Stimulated activated CD4-positive, alpha-beta T cell treated with anti-CD3 and anti-CD28 coated beads, Interleukin-15, amount 100 ng/mL, for 24 hours (primary cell): ENCODE measurements at places on chromosomes 16 and 17.
A peak's percentile ranks its signal among the peaks of the same experiment; 100 is the strongest.

- no peak for DNase-seq
Measured at GRCh38 chr17:61280338-61280737, 119.3 kb upstream of the TBX2 start.

DNA sequence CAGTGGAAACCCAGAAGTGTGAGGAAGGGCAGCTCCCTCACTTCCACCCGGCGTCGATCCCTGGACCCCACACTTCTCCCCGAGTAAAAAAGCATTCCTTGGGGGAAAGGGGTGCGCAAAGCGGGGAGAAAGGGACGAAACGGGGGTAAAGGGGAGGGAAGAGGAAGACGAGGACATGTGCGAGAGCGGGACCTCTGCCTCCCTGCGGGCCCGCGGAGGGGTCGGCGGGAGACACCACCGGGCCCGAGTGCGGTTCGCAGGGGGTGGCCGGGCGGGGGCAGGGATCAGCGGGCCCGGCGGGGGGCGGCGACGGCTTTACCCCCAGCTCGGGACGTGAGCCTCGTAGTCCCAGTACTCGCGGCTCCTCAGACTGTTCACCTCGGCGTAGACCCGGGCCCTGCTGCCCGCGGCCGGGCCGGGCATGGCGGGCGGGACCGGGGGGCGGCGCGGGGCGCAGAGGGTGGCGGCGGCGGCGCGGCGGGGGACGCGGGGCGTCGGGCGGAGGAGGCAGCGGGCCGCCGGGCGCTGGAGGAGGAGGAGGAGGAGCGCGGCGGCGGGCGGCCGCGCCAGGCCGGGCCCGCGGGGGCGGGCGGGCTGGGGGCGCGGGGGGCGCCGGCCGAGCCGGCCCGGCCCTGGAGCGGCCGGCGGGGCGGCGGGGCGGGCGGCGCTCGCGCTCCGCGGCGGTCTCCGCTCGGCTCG, 443 bp downstream of the CSNK2A2 start:
- DNase-seq, result no peak

- no peak for DNase-seq
Measured at GRCh38 chr16:57788252-57788841, 13.9 kb downstream of the KIFC3 start.

- no peak for DNase-seq
Measured at GRCh38 chr16:21302454-21302853, 24.4 kb upstream of the CRYM start.

DNA sequence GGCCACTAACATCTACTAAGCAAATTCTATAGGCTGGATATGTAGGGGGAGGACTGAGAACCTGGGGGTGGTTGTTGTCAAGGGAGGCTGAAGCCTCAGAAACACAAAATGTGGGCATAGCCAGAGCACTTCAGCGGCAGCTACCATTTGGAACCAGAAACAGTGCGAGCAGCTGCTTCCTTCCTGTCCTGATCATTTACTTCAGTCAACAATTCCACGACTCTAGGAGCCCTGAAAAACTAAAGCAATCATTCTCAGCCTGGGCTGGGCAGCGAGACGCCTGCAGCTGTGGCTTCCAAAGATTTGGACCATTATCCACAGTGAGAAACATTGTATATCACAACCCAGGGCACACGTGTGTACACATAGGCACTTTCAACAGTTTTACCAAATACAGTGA, 93.9 kb upstream of the WSCD1 start:
- DNase-seq, result no peak

- DNase-seq, result peak; percentile 95
Measured at GRCh38 chr16:18789850-18790706, at the start of gene RPS15A. Gene RPS15A (minus strand): TSS chr16:18790334. CDS start chr16:18789113, 1,221 bp downstream.

- no peak for DNase-seq
Measured at GRCh38 chr17:44903012-44903685, 3.9 kb upstream of the EFTUD2 start.

DNA sequence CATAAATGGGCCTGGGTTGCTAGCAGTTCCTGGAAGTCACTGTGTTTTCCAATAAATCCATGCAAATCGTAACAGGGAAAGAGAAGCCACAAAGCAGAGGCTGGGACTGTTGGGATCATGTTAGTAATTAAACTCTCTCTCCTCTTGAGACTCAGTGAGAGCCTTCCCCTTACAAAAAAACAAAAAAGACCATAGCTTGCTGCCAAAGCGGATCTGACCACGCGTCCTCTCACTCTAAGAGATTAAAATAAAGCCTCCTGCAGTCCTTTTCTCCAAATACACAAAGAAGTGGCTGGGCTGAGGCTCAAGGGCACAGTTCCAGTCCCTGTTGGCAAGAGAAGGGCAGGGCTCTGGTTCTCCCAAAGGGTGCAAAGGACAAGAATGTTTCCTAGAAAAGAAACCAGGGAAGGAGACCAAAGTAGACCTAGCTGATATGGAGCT, 38.5 kb downstream of the PIGL start:
- no peak for DNase-seq

DNA sequence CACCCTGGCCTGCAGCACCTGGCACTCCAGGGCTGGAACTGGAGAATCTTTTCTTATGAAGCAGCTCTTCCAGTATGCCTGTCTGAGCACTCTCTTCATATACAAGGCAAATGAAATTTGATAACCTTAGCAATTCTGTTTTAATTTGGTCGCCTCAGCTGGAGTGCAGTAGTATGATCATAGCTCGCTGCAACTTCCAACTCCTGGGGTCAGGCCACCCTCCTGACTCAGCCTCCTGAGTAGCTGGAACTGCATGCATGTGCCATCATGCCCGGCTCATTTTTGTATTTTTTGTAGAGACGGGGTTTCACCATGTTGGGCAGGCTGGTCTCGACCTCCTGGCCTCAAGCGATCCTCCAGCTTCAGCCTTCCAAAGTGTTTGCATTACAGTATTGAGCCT, 140.8 kb upstream of the CHMP6 start:
- DNase-seq, result no peak

DNA sequence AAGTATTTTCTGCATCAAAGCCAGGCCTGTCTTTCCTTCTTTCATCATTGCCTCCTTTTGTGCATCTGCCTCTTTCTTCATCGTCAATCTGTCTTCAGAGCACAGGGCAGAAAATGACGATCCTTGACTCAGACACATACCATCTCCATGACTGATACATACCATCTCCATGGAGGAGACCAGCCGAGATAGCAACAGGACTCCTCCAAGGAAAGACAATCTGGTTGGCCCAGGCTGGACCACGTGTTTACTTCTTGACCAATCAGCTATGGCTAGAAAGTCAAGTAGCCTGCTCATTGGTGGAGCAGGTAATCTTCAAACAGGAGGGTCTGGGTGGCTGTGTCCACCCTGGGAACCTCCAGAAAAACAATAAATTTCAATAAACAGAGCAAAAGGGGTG, 164.6 kb downstream of the CPPED1 start:
- no peak for DNase-seq

GRCh38 chr17:34615326-34615725, 35.9 kb downstream of the TMEM132E start:
- DNase-seq, result no peak

- DNase-seq, result no peak
Measured at GRCh38 chr17:58312021-58312630, 16.5 kb downstream of the TSPOAP1 start.

DNA sequence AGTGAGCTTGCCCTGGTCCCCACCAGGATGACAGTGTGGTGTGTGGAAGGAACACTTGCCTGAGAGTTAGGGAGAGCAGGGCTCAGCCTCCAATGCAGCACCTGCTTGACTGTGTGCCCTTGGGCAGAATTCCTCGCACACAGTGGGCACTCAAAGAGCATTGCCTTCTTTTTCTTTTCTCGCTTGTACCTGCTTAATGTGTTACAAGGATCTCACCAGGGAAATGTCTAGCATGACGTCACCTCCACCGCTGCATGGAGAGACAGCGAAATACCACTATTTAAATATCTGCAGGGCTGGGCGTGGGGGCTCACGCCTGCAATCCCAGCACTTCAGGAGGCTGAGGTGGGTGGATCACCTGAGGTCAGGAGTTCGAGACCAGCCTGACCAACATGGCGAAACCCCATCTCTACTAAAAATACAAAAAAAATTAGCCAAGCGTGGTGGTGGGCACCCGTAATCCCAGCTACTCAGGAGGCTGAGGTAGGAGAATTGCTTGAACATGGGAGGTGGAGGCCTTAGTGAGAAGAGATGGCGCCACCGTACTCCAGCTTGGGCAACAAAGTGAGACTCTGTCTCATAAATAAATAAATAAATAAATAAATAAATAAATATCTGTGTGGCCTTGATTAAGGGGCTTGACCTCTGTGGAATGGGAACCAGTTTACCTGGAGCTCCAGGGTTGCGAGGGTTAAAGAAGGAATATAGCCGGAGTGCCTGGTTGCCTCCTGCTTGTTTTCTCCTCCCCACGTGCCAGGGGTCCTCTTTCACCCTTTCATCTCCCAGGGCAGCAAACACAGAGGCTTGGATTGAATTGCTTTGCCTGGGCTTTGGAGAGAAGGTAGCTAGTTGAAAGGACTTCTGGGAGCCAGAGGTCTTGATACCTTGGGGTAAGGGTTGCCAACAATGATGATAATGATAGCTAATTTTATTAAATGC, 16.3 kb downstream of the SNX29 start:
- DNase-seq, result no peak

- no peak for DNase-seq
Measured at GRCh38 chr16:23244122-23244521, 58.0 kb upstream of the SCNN1B start.

DNA sequence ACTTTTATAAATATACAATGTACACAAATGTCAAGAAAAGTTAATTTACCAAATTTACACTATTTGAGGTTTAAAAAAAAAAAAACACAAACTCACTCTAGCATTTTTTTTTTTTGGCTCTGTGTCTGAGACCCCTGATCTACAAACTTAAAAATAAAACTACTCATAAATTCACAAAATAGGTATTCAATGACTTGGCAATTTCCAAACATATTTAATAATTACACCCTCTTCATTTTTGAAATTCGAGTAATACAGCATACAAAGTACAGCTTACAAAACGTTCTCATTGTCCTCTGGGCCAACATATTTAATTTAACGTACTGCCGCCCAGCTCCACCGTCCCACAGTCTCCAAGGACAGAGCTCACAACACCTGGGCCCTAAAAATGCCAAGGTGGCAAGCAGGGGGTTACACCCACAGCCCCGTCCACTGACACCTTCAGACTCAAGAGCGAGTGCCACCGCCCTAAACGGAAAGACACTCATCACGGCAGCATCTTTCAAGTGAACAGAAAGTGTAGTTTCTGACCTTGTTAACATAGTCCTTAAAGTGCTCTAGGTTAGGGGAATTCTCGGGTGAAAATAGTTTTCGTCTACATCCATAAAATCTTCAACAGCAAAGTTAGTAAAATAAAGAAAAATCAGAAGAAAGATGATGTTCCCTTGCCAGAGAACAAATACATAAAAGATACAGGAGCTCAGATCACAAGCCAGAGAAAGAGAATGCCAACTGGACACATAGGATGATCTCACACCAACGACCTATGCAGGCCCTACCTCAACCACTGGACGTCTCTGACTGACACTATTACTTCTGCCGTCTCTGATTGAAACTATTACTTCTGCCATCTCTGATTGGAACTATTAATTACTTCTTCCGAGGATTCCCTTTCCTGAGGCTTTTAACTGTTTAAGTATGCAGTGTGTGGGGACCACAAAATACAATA, 4.2 kb downstream of the ADCY9 start:
- no peak for DNase-seq

GRCh38 chr17:804541-805435, 22.6 kb downstream of the MRM3 start:
- DNase-seq, result no peak

- no peak for DNase-seq
Measured at GRCh38 chr16:85950136-85950918, 51.4 kb downstream of the IRF8 start.

GRCh38 chr17:20028443-20028842, 19.3 kb downstream of the SPECC1 start:
- DNase-seq, result no peak

DNA sequence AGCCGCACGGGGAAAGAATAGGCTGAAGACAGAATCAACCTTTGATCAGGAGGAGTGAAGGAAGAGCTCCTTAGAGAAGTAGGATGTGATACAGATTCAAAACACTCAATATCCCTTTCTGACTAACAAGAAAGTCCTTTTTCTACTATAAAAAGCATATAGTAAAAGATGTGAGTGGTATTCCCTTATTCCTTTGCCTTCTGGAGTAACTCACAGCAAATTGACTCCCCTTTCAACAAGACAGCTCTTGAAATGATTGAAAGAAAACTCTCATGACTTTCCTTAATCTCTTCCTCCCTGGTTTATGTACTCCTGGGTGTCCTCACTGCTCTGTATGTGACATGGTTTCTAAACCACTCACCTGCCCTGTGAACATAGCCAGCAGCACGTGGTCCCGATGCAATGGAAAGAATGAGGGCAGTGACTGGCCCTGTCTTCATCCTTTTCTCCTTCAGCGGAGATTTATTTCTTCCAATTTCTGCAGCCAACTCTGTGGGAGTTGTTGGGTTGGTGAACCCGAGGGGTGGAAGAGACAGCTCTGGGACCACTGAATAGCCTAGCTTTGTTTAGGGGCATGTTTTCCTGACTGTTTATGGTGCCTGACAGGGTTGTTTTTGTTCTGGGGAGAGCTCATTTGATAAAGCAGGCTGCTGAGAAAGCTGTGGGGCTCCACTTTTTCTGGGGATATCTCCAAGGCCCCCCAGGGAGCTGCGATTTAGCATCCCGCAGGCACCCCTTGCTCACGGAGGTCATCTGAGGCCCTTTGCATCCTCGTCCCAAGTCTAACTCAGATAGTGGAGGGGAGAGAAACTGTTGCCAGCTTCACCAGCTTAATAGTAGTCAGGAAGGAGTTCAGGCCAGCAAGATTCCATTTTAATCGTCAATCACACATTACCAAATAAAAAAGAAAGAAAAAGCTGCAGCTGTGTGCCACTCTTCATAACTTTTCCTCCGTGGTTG, 46.7 kb downstream of the MAP2K6 start:
- no peak for DNase-seq

DNA sequence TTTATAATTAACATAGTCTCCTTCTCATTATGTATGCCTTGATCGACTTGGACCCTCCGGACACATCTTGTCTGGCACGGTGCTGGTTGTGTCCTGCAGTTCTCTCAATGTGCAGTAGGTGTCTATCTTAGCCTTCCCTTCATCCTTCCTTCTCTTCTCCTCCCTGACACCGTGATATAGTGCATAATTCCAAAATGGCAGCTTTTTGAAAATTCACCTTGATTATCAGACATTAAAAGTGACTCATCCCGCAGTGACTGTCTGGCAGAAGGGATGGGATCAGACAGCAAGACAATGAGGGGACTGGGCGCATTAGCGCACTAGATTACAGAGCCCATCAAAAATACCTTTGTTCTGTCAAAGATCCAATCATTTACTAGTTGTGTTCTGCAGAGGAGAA, 70.0 kb upstream of the PMFBP1 start:
- DNase-seq, result peak; percentile 4

GRCh38 chr17:39872751-39873150, 4.7 kb downstream of the ZPBP2 start:
- DNase-seq, result no peak
